Stimulated activated CD4-positive, alpha-beta T cell treated with anti-CD3 and anti-CD28 coated beads, TNF-alpha, amount 100 ng/mL, for 1 hour (primary cell): ENCODE measurements at places on chromosomes 4 and X.

DNA sequence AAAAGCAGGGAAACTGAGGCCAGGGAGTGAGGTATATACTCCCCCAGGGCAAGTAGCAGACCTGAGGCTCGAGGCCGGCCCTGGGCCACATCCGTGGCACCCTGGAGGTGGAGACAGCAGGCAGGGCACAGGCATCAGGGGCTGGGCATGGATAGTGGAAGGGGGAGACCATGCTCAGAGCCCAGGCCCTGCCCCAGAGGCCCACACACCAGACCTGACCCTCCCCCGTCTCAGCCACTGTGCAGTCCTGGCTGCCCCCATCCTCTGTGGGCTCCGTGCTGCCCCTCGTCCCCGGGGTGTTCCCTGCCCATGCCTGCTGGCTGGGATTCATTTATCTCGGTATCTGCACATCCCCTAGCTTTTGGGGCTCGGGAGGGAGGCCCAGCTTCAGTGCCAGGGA, 103.1 kb upstream of the NKX1-1 start:
- no peak for DNase-seq

- DNase-seq: no peak
Measured at GRCh38 chrX:17563515-17563914, 173.8 kb upstream of the SCML1 start.

- no peak for DNase-seq
Measured at GRCh38 chr4:104064646-104065577, 345.1 kb upstream of the TACR3 start.

GRCh38 chr4:25578432-25578831, 77.2 kb upstream of the SLC34A2 start:
- no peak for DNase-seq

DNA sequence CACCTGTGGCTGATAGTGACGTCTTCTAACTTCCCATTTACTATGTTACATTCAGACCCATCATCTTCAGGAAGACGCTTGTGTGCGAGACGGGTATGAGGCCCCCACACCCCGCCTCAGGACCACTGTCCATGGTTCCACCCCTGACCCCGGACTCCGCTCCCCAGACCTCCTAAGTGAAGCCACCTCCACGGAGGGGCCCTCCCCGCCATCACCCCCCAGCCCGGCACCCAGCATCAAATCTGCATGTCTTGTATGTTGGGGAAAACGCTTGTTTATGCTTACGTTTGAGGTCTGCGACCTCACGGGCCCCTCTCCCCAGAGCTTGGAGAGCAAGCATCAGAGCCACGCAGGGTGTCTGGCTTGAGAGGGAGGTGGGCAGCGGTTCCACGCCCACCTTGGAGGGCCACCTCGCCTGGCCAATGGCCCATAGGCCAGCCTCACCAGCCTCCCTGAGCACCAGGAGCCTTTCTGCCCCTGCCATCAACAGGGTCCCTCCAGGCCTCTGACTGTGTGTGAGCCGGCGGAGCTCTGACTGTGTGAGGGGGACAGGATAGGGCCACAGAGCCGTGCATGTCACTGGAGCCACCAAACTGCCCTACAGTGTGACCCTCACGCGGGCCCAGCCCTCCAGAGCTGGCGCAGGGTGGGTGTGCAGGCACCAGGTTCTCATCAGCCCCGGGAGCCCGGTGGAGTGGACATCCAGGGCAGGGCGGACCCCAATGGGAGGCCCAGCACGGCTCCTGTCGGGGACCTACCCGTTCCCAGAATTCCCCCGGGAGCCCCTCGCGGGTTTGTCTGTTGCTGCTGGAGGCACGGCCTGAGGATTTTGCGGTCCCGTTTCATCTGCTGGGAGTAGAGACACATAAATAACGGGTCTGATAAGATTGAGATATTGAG, 88.4 kb upstream of the NKX1-1 start:
- DNase-seq: no peak

DNA sequence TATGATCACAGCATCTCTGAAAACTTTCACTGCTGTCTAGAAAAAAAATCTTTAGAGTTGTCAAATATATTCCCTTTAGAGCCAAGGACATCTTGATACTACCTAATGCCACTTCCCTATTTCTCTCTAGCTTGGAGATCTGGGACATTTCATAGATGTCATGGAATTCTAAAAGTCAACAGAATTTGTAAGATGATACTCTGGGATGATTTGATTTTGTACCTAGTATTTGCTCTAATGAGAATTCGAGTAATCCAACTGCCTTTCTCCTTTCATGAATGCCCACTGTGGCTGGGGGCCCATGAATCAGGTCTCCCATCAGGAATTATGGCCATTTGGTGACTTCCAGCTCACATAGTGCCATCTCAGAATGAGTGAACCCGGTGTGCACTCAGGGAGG, 73.2 kb downstream of the NHS start:
- no peak for DNase-seq

DNA sequence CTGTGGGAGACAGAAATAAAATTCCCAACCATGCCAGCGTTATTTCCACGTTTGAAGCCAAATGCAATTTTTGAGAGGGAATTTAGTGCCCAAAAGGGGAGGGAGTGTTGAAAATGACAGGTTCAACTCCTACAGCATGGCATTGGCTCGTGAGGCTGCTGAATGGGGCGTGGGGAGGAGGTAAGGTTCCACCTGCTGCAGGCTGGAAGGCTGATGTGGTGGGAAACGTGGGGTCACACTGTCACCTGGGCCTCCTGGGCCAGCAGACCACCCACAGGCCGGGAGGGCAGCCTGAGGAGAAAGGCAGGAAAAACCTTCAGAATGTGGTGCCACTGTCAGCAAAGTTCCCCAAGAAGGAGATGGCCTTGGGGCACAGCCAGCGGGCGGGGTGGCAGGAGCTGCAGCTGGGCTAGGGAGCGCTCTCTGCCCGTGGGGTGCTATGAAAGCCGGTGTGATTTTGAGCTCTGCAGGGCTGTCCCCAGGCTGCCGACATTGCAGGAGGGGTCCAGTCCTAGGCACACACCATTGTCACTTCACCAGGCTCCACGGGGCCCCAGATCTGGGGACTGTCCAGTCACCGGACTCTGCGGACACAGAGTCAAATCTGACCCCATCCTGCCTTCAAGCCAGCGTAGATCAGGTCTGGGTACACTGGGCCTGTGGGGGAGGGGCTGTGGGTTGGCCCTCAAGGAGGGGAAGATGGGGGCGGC, 19.6 kb downstream of the MSANTD1 start:
- DNase-seq: no peak

- no peak for DNase-seq
Measured at GRCh38 chrX:77087529-77088169, 359.5 kb upstream of the FGF16 start.

- peak; percentile 30 for DNase-seq
Measured at GRCh38 chrX:49053223-49054072, 5.4 kb upstream of the CCDC120 start.

DNA sequence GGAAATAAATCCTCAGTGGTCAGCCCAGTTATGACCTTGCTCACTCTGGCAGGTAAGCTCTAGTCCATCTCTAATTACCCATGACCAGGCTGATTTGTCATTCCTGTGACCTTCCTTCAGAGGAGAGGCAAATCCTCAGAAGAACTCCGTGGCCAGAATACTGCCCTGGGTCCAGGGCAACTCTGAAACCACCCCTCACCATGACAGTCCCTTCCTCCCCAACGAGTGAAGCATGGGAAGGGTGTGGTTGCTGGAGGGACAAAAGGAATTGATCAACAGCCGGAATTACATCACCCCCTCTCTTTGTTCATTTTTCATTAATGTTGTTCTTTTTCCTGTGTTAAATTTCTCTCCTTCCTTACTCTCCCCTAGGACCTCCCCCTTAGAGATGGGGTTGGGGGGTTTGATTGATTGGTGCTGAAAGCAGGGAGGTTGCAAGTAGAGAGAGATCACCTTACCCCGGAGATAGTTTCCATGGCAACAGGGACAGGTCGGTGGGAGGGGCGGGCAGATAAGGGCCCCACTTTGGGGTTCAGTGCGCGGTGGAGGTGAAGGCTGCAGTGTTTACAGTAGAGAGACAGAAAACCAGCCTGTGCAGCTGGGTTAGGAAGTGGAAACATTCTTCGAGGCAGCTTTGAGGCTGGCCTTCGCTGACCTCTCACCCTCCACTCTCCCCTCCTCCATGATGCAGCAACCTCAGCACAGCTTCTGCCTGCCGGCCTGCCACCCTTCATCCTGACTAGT, 647.4 kb downstream of the BCOR start:
- no peak for DNase-seq

DNA sequence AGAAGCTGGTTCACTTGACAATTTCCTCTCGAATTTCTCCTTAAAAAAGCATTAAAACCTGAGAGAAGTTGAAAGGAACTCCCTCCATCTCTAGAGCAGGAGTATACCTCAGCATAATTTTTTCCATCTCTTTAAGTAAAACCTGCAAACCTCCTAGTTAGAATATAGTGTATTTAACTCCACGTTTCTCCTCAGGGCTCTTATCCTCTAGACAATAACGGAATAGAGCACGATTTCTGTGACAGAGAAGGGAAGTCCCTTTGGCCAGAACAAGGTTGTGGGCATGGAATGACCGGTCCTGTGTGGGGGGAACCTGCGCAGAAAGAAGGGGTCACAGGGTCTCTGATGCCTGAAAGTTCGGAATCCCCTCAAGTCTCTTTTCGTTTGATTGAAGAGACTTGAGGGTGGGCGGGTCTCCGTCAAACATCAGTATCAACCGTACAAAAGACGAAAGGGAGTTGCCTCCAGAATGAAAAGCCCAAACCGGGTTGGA, 697 bp downstream of the ZNF280C start:
- no peak for DNase-seq

DNA sequence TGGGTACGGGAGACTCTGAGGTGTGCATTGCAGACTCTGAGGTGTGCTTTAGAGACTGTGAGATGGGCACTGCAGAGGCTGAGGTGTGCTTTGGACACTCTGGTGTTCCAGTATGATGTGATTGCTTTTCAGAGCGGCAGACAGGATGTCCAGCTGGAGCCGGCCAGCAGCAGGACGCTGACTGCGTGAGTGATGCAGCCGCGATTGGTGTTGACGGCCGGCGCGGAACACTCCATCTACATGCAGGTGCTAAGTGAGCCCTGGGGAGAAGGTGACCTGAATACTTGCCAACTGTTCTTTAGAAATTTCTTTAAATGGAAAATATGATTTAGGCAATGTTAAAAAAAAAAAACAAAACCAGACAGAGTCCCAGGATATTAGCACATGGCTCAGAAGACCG, 103.1 kb upstream of the PPP2R3B start:
- DNase-seq: no peak

DNA sequence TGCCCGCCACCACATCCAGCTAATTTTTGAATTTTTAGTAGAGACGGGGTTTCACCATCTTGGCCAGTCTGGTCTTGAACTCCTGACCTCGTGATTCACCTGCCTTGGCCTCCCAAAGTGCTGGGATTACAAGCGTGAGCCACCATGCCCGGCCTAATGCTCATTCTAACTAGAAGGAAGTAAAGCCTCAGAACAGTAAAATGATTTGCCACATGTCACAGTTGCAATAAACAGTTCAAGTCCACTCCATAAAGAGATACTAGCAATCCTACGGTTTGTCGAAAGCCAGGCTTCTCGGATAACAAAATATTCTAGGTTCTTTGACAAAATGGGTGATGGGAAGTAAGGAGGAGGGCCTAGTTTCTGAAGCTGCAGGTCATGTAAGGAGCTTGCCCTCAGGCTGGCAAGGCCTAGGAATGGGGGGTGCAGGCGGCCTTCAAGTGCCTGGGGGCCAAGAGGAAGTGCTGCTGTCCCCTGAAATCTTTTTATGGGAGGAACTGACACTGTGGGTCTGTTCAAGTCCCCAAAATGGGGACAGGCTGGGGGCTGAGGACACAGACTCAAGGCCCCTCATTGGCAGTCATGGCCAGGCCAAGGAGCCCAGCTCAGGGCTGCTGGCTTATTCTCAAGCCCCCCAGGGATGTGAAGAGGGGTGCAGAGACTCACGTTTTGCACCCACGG, 31.8 kb upstream of the ACSL1 start:
- no peak for DNase-seq

- no peak for DNase-seq
Measured at GRCh38 chr4:184897895-184898294, 72.1 kb upstream of the ACSL1 start.

GRCh38 chr4:80608281-80608980, 272.9 kb downstream of the CFAP299 start:
- no peak for DNase-seq

DNA sequence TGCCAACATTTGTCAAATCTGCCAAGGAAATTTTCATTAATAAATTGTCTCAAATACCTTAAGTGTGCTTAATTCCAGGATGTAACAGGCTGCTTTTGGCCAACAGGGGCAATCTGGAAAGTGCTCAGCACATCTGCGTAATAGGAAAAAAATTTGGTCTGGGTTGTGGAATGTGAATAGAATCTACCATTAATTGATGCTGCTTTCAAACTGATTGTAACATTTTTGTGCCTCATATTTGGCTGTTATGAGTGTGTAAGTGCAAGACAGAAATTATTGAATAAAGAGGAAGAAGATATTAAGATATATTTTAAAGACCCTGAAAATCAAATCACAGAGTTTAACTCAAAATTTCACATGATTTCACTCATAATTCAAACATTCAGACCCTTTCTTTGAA, 41.1 kb downstream of the REELD1 start:
- no peak for DNase-seq

DNA sequence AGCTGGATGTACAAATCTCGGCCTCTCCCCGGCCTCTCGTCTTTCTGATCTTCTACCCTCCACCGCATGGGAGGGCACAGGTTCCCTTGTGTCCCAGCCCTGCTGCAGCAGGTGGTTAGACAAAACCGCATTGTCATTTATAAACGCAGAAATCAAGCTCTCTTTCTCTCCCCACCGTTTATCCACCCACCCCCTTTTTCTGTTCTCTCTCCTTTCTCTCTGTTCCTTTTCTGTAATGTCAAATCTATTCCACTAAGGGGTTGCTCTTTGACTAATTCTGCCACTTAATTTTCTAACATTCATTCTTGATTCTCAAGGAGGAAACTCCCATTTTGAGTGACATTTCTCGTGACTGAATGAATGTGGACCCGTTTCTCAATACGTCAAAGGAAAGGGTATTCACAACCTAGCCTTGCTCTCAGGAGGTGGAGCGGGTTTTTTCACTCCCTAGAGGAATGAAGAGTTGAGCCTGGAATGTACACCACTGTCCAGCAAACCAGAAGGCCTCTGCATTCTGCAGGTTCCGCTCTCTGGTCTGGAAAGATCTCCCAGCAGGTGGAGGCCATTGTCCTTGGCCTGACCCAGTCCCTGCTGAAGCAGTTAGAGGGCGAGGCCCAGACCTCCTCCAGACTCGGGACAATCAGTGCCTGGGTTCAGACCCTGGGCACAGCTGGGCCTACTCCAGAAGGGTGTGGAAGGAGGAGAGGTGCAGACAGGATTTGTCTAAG, 70.9 kb upstream of the ENPP6 start:
- no peak for DNase-seq

DNA sequence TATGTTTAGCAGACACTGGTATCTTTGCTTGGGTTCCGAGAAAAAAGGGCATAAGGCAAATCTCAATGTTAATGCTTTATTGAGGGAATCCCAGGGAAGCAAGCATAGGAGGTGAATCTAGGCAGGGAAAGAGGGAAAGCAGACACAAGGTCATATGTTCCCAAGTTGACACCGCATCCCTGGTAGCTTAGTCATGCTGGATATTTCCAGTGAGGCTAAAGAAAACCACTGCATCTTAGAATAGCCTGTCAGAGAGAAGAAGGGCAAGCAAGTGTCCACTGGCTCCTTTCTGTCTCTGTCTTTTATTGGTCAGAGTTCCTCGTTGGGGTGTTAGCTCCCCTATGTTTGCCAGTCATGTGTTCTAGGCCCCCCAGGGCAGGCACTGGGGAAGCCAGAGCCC, 104.7 kb downstream of the NKX6-1 start:
- no peak for DNase-seq
